ENCODE measurements at places on chromosomes 6 and 20. TPM values are rescaled to one million over a fixed set of nuclear protein-coding genes. Genes with fewer than 3 reads are reported as not detected.

Gene HRH3
- total RNA-seq: not detected

Gene RING1
- 41.4 TPM for total RNA-seq

Gene SLC22A2
- total RNA-seq: not detected

Gene GSTA3
- 0.50 TPM for total RNA-seq

Gene SLC17A1
- total RNA-seq: not detected

Gene ARFGEF3
- 16.9 TPM for total RNA-seq

Gene PPP1R16B
- 9.8 TPM for total RNA-seq

Gene DOK5
- 2.6 TPM for total RNA-seq

Gene PPP1R14C
- 13.6 TPM for total RNA-seq

Gene ENPP5
- total RNA-seq: 10.5 TPM

Gene KCNS1
- total RNA-seq: 0.97 TPM

Gene PPP1R18
- total RNA-seq: 117 TPM

Gene LRFN2
- total RNA-seq: not detected

Gene SLC22A23
- 25.7 TPM for total RNA-seq

Gene BNIP5
- 0.26 TPM for total RNA-seq
